ENCODE measurements at places on chromosomes 16 and 17. TPM values are rescaled to one million over a fixed set of nuclear protein-coding genes. Genes with fewer than 3 reads are reported as not detected.

KRTAP4-5 gene
- total RNA-seq, result not detected

PGS1 gene
- total RNA-seq, result 28.7 TPM

MYH8 gene
- total RNA-seq, result not detected

PIGW gene
- 6.9 TPM for total RNA-seq

SLC13A2 gene
- total RNA-seq, result not detected

HID1 gene
- total RNA-seq, result 9.0 TPM

SMIM36 gene
- not detected for total RNA-seq

KRT25 gene
- total RNA-seq, result not detected

TAT gene
- total RNA-seq, result not detected

CES1 gene
- not detected for total RNA-seq

THAP11 gene
- total RNA-seq, result 33.7 TPM

IL17C gene
- not detected for total RNA-seq

MIS12 gene
- total RNA-seq, result 27.3 TPM

AKAP1 gene
- total RNA-seq, result 44.2 TPM

C17orf78 gene
- total RNA-seq, result not detected

GPR179 gene
- not detected for total RNA-seq

SLC47A1 gene
- total RNA-seq, result 0.52 TPM

ACSM5 gene
- 0.12 TPM for total RNA-seq

KRTAP2-2 gene
- total RNA-seq, result not detected

NFATC2IP gene
- 24.7 TPM for total RNA-seq

KCNG4 gene
- not detected for total RNA-seq

MYH1 gene
- not detected for total RNA-seq

LAT gene
- total RNA-seq, result 2.0 TPM

HS3ST2 gene
- 0.22 TPM for total RNA-seq

PRR15L gene
- 3.5 TPM for total RNA-seq

CCL7 gene
- not detected for total RNA-seq

PRSS21 gene
- 4.6 TPM for total RNA-seq

CA4 gene
- total RNA-seq, result not detected

FBF1 gene
- total RNA-seq, result 5.5 TPM

MIEF2 gene
- 43.1 TPM for total RNA-seq

CASKIN2 gene
- 9.5 TPM for total RNA-seq

MILR1 gene
- 1.2 TPM for total RNA-seq

SSTR5 gene
- not detected for total RNA-seq

UNC45B gene
- total RNA-seq, result not detected

SLC35G6 gene
- not detected for total RNA-seq

TBC1D3K gene
- total RNA-seq, result not detected

CEMP1 gene
- total RNA-seq, result not detected

All from epithelial cell of proximal tubule (primary cell).